ENCODE measurements at places on chromosomes 3 and 15.

GRCh38 chr3:179068779-179069530, 2.7 kb downstream of the ZMAT3 start:
- DNase-seq, result peak; percentile 1

DNA sequence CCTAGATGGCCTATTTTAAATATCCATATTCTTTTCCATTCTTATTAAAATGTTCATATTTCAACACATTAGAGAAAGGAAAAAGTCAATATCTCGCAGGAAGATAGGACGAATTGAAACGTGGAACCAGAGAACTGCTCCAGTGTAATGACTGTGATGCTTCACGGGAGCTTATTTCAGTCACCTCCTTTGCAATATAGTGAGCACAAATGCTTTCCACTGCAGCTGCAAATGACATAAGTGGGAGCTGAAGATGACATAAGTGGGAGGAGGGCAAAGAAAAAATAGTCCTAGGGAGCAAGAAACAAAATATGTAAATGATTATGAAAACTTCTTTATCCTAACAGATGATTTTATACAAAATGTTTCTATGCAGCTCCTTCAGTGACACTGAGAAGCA, 324.1 kb downstream of the ZNF385D start:
- no peak for DNase-seq

GRCh38 chr3:71583566-71584393, at the start of gene FOXP1:
FOXP1 (minus strand) TSS chr3:71583728; CDS start chr3:71198381, 385,347 bp downstream.
- DNase-seq, result no peak

- peak; percentile 42 for DNase-seq
Observed at GRCh38 chr3:186930143-186930640, at the start of gene ST6GAL1. ST6GAL1 (plus strand) TSS chr3:186930526; CDS start chr3:187042704, 112,178 bp downstream.

DNA sequence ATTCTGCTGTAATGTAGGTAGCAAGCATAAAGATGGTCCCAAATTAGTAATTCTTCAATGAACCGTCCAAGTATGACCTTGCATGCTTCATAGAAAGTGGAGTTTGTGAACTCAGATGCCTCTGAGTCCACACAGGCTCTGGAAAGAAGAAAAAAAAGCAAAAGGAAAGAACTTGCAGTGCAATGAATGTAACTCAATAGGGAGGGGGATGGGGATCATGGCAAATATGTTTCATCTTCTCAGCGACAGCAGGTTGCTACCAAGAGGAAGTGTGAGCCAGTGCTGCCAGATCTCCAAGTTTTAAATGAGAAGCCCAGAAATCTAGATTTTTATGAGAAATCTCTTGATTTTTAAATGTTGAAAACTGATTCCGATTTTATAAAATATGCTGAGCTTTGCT, 50.3 kb downstream of the IL20RB start:
- DNase-seq, result no peak

DNA sequence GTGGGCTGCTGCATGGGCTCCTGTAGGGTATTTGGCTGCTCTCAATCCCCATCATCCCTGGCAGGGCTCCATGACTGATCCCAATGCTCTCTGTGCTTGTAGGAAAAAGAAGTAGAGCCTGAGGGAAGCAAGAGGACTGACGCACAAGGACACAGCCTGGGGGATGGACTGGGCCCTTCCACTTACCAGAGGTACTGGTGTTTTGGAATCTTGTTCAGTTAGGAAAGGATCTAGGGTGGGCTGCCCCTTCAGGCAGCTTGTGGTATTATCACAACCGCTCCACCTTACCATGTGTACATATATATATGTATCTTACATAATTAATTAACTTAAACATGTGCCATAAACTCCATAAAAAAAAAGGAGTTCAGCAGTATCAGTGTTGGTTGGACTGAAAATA, 1.3 kb downstream of the SLC28A2 start:
- DNase-seq, result no peak

GRCh38 chr3:45885979-45886705, at the start of gene CCR9:
CCR9 (plus strand) TSS chr3:45886543; CDS start chr3:45894934, 8,391 bp downstream.
- no peak for DNase-seq

DNA sequence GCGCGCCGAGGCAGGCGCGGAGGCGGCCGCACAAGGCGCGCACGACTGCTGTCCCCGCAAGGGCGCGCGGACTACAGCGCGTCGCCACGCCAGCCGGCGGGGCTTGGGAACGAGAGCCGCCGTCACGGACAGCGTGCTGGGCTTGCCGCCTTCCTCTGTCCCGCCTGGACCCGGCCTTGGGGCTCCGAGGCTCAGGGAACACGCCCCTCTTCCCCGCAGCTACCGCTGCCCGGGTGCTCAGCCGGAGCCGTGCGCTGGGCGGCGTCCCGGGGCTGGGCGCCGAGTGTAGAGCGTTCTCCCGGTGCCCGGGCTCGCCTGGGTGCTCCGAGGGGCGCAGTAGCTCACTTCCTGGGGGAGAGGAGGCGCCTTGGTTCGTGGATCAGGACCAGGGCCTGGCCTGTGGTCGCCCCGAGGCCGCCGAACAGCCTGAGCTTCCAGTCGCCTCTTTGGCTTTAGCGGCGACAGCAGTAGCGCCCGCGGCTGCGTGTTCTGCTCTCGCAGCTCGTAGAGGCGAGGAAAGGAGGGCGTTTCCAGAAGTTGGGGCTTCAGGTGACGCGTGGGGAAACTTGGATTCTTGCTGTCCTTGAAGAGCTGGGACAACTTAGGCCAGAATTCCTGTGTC, 226.7 kb upstream of the C2CD4B start:
- no peak for DNase-seq

DNA sequence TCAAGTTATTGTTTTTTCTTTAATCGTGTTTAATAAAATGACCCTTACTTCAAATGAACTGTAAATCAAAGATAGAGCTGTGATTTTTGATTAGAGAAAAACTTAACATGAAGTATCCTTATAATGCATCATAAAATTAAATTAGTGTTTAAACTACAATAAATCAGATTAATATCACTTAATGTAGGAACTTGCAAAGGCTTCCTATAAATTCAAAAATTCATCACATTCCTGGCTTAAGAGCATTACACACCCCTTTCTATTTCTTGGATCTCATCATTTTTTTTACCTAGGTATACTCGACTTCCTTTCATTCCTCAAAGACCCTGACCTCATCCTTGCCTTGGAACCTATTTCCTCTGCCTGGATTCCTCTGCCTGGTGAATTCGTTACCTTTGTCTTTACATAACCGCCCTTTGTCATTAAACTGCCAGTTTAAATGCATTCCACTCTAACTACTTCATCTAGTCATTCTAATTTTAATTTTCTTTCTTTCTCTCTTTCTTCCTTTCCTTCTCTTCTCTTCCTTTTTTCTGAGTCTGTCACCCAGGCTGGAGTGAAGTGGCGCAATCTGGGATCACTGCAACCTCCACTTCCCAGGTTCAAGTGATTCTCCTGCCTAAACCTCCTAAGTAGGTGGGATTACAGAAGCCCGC, 1244.5 kb downstream of the OTOL1 start:
- DNase-seq, result no peak

DNA sequence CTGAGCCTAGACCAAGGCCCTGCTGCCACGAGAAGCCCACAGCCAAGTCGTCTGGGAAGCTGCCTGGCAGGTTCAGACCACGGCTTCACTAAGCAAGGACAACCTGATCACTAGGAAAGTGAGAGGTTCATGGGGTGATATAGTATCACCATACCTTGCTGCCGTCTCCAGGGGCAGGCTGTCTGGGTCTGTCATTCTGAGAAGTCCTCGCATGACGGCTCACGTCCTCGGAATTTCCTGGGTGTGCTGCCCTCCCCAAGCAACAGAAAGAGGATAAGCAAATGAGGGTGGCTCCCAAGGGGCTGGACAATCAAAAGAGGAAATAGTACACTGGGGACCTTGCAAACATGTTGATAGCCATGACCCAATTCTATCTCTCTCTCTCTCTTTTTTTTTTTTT, 207.4 kb upstream of the IGF1R start:
- DNase-seq, result no peak

- DNase-seq, result no peak
Observed at GRCh38 chr15:43872416-43873020, 45.7 kb downstream of the WDR76 start.

DNA sequence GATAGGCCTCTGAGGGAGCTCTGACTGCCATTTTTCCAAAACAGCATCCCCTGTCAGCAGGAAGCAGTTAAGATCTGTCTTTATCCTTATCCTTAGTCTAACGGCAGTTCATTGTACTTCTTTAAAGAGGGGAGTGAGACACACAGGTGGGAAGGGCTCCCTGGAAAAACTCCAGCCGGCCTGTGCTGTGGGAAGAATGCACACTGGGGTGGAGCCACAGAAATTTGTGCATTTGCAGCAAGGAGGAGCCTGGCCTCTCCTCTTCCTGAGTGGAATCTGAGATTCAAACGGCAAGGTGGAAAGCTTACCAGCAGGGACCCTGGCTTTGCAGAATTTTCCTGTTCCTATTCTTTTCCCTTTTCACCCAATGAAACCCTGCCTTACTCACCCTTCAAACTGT, 1209.4 kb downstream of the ROBO2 start:
- DNase-seq, result no peak

GRCh38 chr15:98444138-98444537, 204.2 kb upstream of the IGF1R start:
- DNase-seq, result no peak

GRCh38 chr15:38876621-38877020, 312.0 kb upstream of the RASGRP1 start:
- DNase-seq, result no peak

- DNase-seq, result no peak
Observed at GRCh38 chr15:70710714-70711113, 52.6 kb downstream of the UACA start.

GRCh38 chr15:78108300-78109084, 16.1 kb downstream of the SH2D7 start:
- DNase-seq, result peak; percentile 66

DNA sequence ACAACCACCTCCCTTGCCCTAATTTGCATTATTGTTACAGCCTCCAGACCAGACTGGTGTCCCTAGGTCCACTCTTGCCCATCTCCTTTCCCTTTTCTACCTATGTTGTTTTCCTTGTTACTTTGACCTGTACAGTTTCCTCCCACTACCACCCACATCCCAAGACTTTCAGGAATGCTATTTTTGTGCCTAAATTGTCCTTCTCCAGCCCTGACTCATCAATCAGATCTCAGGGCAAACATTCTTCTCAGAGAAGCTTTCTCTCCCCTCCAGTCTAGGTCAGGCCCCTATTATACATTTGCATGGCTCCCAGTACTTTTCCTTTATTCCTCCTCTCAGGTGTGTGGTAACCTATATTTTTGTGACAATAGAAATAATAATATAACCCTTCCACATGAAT, 241.5 kb downstream of the IGSF11 start:
- no peak for DNase-seq

- DNase-seq, result no peak
Observed at GRCh38 chr3:18423401-18424212, 1.5 kb downstream of the SATB1 start.

- no peak for DNase-seq
Observed at GRCh38 chr3:38655708-38656300, 6.3 kb upstream of the SCN5A start.

- no peak for DNase-seq
Observed at GRCh38 chr15:76979331-76979925, 15.5 kb upstream of the PSTPIP1 start.

- no peak for DNase-seq
Observed at GRCh38 chr3:12449889-12450682, 34.2 kb upstream of the TSEN2 start.

GRCh38 chr3:171792531-171792930, 17.8 kb downstream of the PLD1 start:
- DNase-seq, result no peak

- DNase-seq, result no peak
Observed at GRCh38 chr3:120650311-120650710, 31.7 kb downstream of the HGD start.

DNA sequence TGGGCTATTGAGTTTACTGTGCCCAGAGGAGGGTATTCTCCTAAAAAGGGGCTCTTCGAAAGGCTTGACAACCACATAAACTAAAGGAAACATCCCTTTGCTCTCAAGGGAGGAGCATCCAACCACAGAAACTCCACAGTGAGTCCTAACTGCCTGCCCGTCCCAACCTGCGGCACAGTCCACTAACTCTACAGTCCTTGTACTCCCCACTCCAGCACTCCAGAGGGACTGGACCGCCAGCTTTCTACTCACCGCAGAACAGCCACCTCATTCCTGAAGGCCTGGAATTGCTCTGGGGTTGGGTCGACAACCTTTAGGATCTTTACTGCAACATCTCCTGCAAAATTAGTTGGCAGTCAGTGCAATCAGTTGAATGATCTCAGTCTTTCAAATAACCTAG, 34.6 kb downstream of the MKRN2 start:
- DNase-seq, result no peak

- DNase-seq, result no peak
Observed at GRCh38 chr3:36409862-36410261, 29.6 kb downstream of the STAC start.

DNA sequence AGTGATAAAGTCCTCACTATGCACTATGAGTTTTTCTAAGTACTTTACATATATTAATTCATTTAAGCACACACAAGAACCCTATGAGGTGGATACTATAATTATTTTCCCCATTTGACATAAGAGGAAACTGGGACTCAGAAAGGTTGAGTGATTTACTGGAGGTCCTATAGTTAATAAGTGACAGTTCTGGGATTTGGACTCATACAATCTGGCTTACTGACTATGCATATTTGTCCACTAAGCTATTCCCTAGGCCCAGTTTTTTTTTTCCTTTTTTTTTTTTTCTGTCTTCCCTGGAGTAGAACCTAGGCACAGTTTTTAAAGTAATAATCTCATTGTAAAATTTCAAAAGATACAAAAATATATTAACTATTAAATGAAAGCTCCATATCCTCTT, 6.3 kb upstream of the RTP2 start:
- no peak for DNase-seq

DNA sequence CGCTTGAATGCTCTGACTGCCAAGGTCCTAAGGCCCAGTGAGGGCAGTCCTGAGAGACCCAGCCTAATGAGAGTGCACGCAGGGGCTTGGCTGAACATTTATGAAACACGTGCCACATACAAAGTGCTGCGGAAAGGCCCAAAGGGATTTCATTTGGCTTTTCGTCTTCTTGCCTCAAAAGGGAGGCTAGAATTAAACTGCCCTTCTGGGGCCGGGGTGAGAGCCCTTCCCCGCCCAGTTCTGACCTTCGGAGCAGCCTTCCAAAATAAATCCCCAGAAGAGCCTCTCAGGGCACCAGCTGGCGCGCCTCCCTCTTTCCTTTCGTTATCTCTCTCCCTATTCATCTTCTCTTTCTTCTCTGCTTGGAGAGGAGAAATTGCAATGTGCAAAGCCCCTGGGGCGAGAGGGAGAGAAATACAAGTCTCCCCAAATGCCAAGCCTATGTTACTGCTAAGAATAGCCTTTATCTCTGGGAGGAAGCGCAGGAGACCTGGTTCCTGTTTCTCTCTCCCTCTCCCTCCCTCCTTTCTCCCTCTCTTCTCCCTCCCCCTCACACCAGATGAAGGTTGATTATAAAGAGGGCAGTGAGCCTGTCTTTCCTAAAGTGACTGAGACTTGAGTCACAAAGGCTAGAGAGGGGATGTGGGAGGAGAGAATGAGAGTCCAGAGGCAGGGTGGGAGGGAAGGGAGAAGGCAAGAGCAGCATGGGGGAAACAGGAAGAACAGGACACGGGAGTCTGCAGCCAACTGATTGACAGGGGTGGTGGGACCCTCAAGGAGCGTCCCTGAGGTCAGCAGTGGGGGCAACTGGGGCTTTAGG, 36.7 kb upstream of the NDUFB4 start:
- DNase-seq, result no peak
